ENCODE measurements at places on chromosomes 4 and X.

- DNase-seq = no peak
Observed at GRCh38 chr4:53478671-53479456, 101.4 kb downstream of the FIP1L1 start.

DNA sequence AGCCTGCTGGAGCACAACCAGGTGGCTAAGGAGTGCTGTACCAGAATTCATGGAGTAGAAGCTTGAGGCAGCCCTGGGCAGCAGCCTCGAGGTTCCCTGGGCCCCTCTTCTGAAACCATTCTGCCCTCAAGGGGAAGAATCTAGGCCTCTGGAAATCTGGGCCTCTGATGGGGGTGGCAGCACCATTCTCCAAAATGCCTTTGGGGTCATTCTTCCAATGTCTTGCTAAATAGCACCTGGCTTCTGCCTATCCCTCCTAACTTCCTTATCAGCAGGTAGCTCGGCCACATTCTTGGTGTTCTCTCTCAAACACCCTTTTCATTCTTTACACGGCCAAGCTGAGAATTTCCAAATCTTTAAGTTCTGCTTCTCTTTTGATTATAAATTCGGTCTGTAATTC lies 473.6 kb downstream of the BCOR start:
- DNase-seq = no peak

DNA sequence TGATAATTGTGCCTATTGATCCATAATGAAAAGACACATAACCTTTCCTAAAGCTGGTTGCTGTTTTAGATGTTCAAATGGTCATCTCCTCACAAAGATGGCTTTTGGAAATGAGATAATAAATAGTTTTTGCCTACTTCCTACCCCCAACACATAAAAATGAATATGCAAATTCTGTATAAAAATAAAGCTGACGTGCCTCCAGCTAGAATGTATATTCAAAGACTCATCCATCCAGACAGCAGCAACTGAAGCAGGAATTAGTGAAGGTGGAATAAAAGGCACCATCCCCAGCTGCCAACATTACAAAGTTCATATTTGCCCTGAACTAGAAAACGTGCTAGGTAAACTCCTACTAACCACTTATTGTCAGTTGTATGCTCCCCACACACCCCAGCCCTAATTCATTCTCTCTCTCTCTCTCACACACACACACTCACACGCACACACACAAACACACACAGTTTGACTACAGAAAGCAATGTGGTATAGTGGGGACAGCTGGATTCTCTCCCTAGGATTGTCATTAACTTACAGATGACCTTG lies 53.6 kb downstream of the PCDH19 start:
- no peak for DNase-seq

DNA sequence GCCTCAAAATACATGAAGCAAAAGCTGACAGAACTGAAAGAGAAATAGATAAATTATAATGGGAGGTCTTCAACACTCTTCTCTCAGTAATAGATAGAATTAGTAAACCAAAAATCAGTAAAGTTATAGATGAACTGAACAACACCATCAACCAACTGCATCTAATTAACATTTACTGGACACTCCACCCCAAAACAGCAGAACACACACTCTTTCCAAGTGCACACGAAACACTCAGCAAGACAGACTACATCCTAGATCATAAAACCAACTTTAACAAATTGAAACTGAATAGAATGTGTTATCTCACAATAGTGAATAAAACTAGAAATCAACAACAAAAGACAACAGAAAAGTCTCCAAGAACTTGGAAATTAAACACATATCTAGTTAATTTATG lies 25.1 kb upstream of the TCEAL4 start:
- DNase-seq = no peak

DNA sequence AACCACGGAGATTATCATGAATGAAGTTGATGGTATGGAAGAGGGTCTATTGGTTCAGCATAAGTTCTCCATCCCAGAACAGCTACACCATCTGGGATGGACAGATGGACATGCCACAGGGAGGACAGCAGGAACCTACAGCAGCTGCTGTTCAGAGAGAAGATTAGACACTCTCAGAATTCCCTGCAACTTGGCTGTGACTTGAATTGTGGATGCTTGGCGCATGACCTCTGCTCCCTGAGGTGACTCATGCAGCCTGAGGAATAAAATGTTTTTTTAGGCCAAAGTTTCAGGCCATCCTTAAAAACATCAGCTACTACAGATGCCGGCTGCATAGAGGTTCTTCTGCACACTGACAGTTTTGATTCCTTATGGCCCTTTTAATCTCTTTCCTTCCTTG lies 97.3 kb downstream of the RS1 start:
- DNase-seq = no peak

- no peak for DNase-seq
Observed at GRCh38 chr4:117512414-117512813, 427.0 kb upstream of the TRAM1L1 start.

GRCh38 chr4:128574706-128575105 lies 234.8 kb upstream of the JADE1 start:
- DNase-seq = peak; percentile 41

DNA sequence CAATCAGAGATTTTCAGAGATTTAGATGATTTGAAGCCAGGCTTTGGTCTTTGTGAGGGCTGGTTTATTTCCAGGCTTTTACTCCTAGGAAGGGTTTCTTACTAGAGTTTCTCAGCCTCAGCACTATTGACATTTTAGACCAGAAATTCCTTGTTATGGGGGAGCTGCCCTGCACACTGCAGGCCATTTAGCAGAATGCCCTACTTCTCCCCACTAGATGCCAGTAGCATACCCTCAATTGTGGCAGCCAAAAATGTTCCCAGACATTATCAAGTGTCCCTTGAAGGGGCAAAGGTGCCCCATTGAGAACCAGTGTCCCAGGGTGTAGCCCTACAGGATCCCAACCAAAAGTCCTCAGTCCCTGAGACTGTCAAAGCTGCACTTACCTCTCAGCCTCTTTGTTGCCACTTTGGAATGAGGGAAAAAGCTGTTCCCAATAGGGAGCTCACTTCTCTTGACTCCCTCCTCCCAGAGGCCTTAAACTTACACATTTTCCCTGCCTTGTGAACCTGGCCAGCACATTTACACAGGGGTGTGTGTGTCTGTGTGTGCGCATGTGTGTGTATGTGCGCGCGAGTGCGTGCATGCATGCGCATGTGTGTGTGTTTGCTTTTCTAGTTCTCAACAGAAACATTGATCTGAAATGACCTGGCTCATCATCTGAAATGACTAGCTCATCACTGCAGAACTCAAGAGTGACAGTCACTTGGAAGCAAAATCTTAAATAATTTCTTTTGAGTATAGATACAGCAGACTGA lies 231.4 kb downstream of the QDPR start:
- DNase-seq = no peak

DNA sequence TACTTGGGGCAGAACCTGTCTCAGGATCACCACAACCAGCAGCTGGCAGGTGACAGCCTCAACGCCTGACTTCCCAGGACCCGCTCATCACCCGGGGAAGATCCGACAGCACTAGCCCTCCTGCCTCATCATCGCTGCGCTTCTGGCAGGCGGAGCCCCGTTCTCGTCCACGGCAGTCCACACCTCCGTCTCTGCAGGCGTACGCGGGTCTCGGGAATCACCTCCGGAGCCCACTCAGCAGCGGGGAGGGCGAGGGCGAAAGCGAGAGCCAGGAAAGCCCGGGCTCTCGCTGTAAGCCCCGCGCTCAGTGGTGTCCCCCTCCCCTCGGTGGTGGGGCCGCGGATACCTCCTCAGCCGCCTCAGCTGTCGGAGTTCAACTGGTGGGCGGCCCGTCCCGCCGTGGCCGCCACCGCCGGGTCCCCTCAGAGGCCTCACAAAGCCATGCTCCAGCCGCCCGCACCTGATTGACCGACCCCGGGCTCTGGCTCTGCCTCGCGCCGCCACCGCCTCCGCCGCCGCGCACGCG lies 518 bp upstream of the CNKSR2 start:
- peak; percentile 9 for DNase-seq

GRCh38 chrX:55004231-55004630 lies 4.1 kb downstream of the APEX2 start:
- no peak for DNase-seq

DNA sequence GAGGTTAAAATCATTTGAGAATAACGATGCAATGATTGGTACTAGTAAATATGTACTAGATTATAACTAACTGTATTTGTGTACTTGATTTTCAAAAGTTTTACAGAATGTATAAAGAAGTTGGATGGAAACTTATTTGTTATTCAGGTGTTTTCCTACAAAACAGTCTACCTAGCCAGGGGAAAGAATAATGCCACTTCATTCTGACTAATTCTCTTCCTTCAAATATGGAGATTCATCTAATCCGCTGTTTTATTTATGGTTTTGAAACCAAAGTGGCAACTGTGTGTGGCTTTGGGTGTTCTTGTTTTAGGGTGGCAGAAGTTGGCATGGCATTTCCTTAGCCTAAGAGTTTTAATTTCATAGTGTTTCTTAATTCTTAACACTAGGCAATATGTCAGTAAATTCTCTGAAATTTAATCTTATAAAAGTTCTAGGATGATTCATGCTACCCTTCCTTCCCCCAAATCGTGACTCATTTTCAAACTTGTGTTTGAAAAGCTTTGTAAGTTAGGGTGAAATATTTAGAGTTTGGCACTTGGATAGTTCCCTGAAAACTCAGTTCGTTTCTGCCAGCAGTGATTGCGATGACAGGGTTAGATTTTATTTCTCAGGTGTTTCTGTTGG lies 62.6 kb downstream of the DCLK2 start:
- no peak for DNase-seq

DNA sequence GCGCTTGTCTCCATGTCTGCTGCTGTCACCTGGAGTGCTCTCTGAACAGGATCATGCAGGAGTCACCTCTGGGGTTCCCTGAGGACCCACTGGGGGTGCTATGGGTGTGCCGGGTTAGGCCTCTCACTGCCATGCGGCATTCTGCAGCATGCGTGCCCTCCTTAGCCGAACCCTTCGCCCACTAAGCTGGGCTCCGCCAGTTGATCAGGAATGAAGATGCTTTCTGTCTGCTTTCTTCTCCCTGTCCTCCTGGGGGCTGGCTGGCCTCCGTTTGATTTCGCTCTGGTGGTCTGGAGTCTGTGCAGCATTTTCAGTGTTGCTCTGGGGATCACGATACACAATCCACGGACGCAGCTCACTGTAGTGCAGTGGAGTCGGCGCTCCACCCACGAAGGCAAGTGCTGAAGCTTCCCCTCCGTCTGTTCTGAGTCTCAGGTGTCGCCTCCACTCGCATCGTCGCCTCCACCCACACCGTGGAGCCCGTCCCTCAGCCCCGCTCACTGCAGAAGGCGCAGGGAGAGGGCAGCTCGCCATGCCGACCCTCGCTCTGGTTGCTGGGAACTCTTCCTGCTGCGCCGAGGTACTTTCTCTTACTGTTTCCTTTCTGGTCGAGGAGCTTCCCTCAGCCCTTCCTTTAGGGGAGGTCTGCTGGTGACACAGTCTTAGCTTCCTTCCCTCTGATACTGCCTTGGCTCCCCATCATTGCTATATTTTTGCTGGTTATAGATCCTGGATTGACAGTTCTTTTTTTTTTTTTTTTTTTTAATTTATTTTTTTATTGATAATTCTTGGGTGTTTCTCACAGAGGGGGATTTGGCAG lies 29.2 kb downstream of the LETM1 start:
- no peak for DNase-seq

GRCh38 chrX:110846071-110846470 lies 50.5 kb upstream of the CHRDL1 start:
- DNase-seq = no peak

- peak; percentile 65 for DNase-seq
Observed at GRCh38 chr4:81466841-81467671, 4.7 kb downstream of the RASGEF1B start.

DNA sequence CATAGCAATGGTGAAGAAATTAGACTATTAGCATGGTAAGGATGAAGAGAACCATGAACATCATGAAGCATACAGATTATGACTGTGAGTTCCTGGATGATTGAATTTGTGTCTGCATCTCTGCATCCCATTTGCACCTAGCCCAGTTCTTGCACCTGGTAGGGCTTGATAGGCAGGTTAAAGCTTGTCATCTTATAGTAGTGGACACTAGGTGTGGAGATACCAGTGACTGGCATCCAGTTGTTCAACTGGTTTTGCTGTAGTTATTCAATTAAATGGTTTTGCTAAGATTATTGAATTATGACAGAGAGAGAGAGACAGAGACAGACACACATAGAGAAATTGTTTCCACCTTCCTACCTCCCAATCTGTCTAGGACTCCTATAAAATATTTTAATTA lies 5.0 kb downstream of the ADH7 start:
- no peak for DNase-seq

GRCh38 chr4:147101678-147102077 lies 156.0 kb upstream of the TTC29 start:
- no peak for DNase-seq

GRCh38 chrX:130343411-130343810 lies 3.7 kb downstream of the SLC25A14 start:
- no peak for DNase-seq

DNA sequence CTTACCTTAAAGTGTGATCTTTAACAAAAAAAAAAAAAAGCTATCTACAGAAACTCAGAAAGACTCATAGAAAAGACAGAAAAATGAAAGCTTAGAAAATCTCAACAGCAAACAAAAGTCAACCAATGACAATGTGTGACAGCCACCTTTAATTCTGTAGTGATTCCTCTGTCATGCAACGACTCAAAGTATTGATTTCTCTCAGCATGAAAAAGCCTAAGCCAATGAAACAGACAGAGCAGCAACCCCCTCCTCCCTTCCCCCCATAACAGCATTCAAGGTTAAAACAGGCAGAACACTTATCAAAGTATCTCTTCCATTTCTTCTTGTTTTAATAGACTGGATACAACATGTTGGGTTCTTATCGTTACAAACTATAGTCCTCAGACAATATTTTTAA lies 112.5 kb downstream of the MAB21L2 start:
- DNase-seq = no peak

GRCh38 chr4:137711502-137711901 lies 179.2 kb upstream of the PCDH18 start:
- DNase-seq = no peak

- DNase-seq = no peak
Observed at GRCh38 chr4:48380583-48381167, 39.3 kb downstream of the SLAIN2 start.

GRCh38 chrX:18016941-18017340 lies 155.8 kb upstream of the RAI2 start:
- no peak for DNase-seq

DNA sequence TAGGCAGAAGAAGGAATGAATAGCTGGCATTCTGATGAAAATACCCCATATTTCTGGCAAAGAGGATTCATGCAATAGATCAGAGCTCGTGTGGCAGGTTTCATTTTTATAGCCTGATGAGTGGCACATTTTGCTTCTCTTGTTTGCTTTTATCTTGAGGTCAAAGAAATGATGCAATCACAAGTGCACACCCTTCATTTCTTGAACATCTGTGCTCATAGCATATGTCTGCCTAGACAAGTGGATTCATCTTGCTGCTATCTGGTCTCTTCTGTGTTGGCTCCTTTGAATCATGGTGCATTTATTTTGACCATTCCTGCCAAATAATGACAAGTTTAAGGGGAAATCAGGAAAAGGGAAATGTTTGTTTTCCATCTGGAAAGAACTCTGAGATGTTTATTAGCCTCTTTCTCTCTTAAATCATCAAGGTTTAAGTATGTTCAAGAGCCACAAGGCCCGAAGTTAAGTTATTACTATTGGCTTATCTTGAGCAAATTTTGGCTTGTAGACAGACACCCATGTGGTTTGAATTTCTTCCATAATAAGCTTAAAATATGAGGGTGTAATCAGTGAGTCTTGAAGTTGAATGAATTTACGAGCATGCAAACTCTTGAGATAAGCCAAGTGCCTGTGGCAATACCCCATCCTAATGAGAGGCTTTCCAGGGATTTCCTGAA lies 59.3 kb upstream of the HS3ST1 start:
- no peak for DNase-seq

Data from central memory CD4-positive, alpha-beta T cell (primary cell).